ENCODE measurements at places on chromosomes 12 and 14.
A peak's percentile ranks its signal among the peaks of the same experiment; 100 is the strongest.

- H3K4me3 ChIP-seq = no peak overlapping the region
- H3K27me3 ChIP-seq = no peaks in the 10 kb centered on the region
- no peak overlapping the region for H3K27ac ChIP-seq
- peaks cover 19% of the 10 kb centered on the region for H3K4me1 ChIP-seq
- H3K36me3 ChIP-seq = no peaks in the 10 kb centered on the region
- no peak for DNase-seq
These were observed 12.8 kb downstream of the PSMA6 start for GRCh38 chr14:35304812-35305462.

GRCh38 chr14:96627386-96627785, 125.2 kb downstream of the PAPOLA start:
- DNase-seq = no peak
- H3K4me1 ChIP-seq = no peaks in the 10 kb centered on the region
- H3K27ac ChIP-seq = no peak overlapping the region
- no peaks in the 10 kb centered on the region for H3K36me3 ChIP-seq

DNA sequence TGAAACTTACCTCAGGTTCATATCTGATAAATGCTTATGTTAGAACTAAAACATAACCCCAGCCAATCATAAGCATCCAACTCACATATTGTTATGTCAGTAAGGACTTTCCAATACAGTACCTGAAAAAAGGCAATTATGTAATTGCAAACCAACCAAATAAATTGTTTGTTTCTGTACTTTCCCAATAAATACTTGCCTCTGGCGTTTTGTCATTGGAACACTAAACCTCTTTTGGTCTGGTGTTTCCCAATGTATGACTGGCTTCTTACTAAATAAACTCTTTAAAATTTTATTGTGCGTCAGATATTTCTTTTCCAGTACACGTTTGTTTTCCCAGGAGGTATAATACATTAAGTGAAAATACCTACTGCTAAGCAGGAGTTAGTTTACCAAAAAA, 6.7 kb upstream of the PTPRB start:
- H3K27me3 ChIP-seq = no peaks in the 10 kb centered on the region
- DNase-seq = no peak
- no peak overlapping the region for H3K27ac ChIP-seq
- H3K36me3 ChIP-seq = no peaks in the 10 kb centered on the region

GRCh38 chr12:82448911-82449578, 90.7 kb downstream of the METTL25 start:
- no peak overlapping the region for H3K4me3 ChIP-seq
- no peaks in the 10 kb centered on the region for H3K27me3 ChIP-seq
- no peaks in the 10 kb centered on the region for H3K36me3 ChIP-seq
- H3K4me1 ChIP-seq = no peaks in the 10 kb centered on the region

- H3K27ac ChIP-seq = no peak overlapping the region
- no peaks in the 10 kb centered on the region for H3K27me3 ChIP-seq
- H3K4me3 ChIP-seq = no peak overlapping the region
- H3K36me3 ChIP-seq = no peaks in the 10 kb centered on the region
These were observed 92.2 kb downstream of the PIWIL1 start for GRCh38 chr12:130429656-130430505.

DNA sequence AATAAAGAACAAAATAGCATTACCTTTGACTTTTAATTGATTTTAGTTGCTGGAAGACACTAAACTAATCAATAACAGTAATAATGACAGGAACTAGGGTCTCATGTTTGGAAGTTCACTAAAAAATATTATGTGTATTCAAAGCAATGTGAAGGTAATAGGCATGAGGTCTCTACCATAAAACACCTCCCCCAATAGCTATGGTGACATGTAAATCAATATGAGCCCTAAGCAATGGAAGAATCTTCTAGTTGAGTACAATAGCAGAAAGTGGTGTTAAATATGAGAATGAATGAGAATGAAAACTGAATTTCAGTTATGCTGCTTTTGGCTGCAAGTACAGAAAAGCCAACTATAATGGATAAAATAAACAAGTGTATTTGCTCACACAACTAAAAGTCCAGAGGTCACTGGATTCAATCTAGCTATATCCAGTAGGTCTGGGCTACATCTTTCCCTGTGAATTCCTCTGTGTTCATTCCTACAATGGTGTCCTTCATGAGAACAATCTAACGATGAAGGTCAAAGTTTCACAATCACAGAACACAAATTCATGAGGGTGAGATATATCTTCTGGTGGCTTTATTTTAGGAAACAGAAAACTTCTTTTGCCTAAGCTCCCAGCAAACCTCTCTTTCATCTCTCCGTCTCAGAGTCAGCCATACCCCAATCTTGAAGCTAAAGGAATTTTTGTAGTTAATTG, 728.0 kb downstream of the FSCB start:
- H3K4me1 ChIP-seq = peaks cover 22% of the 10 kb centered on the region
- H3K4me3 ChIP-seq = no peak overlapping the region

DNA sequence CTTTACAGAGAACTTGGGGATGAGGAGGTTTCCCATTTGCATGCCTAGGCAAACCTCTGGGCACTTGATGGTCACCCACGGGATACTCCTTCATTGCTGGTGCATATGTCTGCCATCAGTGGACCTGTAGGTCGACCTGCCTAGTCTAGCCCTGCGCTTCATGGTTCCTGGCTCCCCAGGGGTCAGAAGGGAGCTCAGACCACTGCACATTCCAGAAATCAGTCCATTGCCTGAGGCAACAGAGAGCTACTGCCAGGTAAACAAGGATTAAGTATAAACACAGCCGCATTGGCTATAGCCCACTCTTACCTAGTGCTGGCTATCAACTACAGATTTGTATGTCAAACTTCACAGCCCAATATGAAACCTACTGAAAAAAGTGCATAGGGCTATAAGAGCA, 476.4 kb downstream of the SOX5 start:
- no peaks in the 10 kb centered on the region for H3K27me3 ChIP-seq
- H3K4me1 ChIP-seq = no peaks in the 10 kb centered on the region
- DNase-seq = no peak
- H3K36me3 ChIP-seq = no peaks in the 10 kb centered on the region

GRCh38 chr14:81314443-81315175, 85.5 kb downstream of the STON2 start:
- no peak for DNase-seq
- H3K27ac ChIP-seq = no peak overlapping the region

DNA sequence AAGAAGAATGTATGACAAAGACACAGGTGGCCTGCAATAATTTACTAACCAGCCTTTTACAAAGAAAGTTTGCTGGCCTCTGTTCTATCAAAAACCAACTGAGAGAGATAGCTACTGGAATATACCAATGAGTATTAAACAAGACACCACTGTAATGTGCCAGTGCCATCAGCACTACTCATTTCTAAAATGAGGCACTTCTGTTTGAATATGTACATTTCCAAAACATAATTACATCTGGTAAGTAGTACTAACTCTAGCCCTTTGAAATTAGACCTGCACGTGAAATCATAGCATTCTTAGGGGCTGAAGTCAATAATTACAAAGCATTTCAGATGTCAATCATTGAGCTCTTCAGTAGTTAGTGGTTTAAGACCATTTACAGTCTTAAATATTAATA, 6.9 kb upstream of the SYCP3 start:
- peaks cover 24% of the 10 kb centered on the region for H3K4me1 ChIP-seq
- no peaks in the 10 kb centered on the region for H3K27me3 ChIP-seq
- H3K4me3 ChIP-seq = no peak overlapping the region
- DNase-seq = no peak

DNA sequence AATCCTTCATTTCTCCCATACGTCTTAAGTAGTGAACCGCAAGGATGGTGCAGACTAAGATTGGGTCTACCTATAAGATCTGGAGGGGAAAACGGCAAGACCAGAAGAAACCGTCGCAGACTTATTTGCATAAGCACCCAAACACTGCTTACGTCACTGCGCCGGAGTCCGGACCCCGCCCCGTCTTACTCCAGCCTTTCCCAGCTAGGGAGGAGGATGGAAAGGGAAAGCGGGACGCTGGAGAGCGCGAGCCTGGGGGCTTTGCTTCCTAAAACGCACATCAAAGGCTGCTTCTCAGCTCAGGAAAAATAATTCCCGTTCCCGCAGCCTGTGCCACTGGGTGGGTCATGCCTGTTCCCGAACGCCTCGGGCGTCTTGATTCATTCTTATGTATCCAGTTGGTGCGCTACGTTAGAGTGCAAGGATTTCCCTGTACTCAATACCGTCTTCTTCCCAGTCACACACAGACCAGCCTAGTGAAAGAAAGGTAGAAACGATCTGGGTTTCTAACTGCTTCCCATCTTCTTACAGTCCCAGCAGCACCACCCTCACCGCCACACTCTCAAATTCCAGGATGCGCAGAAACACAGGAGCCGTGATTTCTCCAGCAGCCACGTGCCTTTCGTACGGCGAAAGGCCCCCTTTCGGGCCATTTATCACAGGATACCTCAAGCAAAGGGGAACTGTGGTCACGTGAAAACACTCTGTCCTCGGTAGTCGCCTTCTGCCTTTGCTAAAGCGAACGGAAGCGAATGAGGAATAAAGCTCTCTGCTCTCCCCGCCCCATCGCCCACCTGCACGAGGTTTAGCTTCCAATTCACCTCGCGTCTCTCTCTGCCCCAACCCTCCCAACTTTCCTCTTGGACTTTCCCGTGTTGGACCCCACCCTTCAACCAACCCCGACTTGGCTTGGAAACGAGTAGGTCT, 1.1 kb downstream of the SLC6A15 start:
- peaks cover 22% of the 10 kb centered on the region for H3K27me3 ChIP-seq
- no peaks in the 10 kb centered on the region for H3K36me3 ChIP-seq
- H3K4me1 ChIP-seq = peaks cover 23% of the 10 kb centered on the region
- H3K27ac ChIP-seq = no peak overlapping the region
- peak; percentile 49 for DNase-seq
- H3K4me3 ChIP-seq = no peak overlapping the region

- no peak overlapping the region for H3K4me3 ChIP-seq
- H3K27ac ChIP-seq = no peak overlapping the region
- DNase-seq = no peak
These were observed 1140.5 kb downstream of the GALC start for GRCh38 chr14:86852530-86852929.

GRCh38 chr12:54358191-54358944, 5.9 kb downstream of the GPR84 start:
- H3K27me3 ChIP-seq = no peaks in the 10 kb centered on the region
- H3K27ac ChIP-seq = peak overlapping the region; percentile 84
- H3K36me3 ChIP-seq = no peaks in the 10 kb centered on the region
- H3K4me1 ChIP-seq = peaks cover 68% of the 10 kb centered on the region
- H3K4me3 ChIP-seq = peak overlapping the region; percentile 40

- H3K36me3 ChIP-seq = no peaks in the 10 kb centered on the region
- H3K27ac ChIP-seq = no peak overlapping the region
- no peak overlapping the region for H3K4me3 ChIP-seq
- no peaks in the 10 kb centered on the region for H3K4me1 ChIP-seq
- DNase-seq = no peak
These were observed 349.9 kb downstream of the C12orf50 start for GRCh38 chr12:87679251-87679650.

GRCh38 chr14:91009501-91010152, 50.8 kb downstream of the RPS6KA5 start:
- H3K36me3 ChIP-seq = no peaks in the 10 kb centered on the region
- no peaks in the 10 kb centered on the region for H3K27me3 ChIP-seq
- DNase-seq = no peak
- no peak overlapping the region for H3K4me3 ChIP-seq
- H3K27ac ChIP-seq = no peak overlapping the region
